ENCODE measurements at places on chromosomes 2 and 18. TPM values are rescaled to one million over a fixed set of nuclear protein-coding genes. Genes with fewer than 3 reads are reported as not detected.

Gene CNGA3
- not detected for polyA plus RNA-seq

Gene DSC2
- 42.9 TPM for polyA plus RNA-seq

Gene CNTNAP5
- polyA plus RNA-seq, result 0.04 TPM

Gene GATA6
- 11.3 TPM for polyA plus RNA-seq

Gene KCNG3
- 0.47 TPM for polyA plus RNA-seq

Gene CCBE1
- polyA plus RNA-seq, result 41.4 TPM

Gene FABP1
- polyA plus RNA-seq, result 19.6 TPM

Gene PASK
- polyA plus RNA-seq, result 15.1 TPM

Gene SERPINB7
- polyA plus RNA-seq, result 0.59 TPM

Gene FAP
- polyA plus RNA-seq, result 11.5 TPM

Gene TANC1
- 58.0 TPM for polyA plus RNA-seq

Gene CHRNG
- 1.1 TPM for polyA plus RNA-seq

Gene TFCP2L1
- 62.6 TPM for polyA plus RNA-seq

Gene RAD51AP2
- 0.18 TPM for polyA plus RNA-seq

Gene CYP26B1
- 20.6 TPM for polyA plus RNA-seq
